ENCODE measurements at places on chromosomes 11 and 22. TPM values are rescaled to one million over a fixed set of nuclear protein-coding genes. Genes with fewer than 3 reads are reported as not detected.
A peak's percentile ranks its signal among the peaks of the same experiment; 100 is the strongest.

DNA sequence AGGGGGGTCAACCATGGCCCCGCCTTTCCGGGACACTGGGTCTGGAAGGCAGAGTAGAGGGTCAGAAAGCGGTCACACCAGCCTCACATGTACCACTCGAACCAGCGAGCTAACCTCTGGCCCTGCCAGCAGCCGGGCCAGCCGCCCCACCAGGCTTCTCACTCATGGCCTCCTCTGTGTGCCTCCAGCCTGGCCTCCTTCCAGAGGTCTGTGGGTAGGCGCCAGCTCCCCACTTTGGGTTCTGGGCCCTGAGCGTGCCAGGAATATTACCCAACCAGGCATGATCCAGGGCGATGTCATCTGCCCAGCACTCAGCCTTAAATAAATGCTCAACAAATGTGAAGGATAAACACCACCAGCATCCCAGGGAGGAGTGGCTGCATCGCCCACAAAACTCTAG lies 5.8 kb downstream of the SCUBE1 start:
- no peak for DNase-seq

- DNase-seq = no peak
Measured at GRCh38 chr11:44267750-44268613, 42.0 kb downstream of the ALX4 start.

GRCh38 chr11:11039208-11039965 lies 181.5 kb upstream of the ZBED5 start:
- DNase-seq = peak; percentile 54

GRCh38 chr22:47063606-47064005 lies 301.2 kb downstream of the TBC1D22A start:
- no peak for DNase-seq

DNA sequence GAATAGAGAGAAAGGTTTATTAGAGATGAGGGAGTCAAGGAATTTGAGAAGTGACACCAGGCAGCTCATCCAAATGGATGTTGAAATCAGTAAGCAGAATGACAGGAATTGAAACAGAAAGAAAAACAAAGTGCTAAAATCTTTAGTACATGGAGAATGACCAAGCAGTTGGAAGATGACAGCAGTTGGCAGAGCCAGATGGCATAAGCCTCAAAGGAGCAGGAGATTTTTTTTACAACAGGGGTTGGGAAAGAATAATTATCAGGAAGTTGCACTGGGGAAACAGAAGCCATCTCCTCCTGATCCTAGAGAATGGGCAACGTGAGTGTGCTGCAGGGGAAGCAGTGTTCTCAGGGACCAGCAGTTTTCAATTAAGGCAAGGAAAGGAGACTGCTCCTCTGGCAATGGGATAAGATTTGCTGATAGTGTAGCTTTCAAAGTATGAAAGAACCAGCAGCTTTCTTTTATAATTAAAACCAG lies 28.9 kb downstream of the RAB39A start:
- DNase-seq = no peak

PTPRCAP gene
- 0.14 TPM for polyA plus RNA-seq

OR56A1 gene
- polyA plus RNA-seq = not detected

GRCh38 chr22:38030311-38031133 lies 26.7 kb upstream of the PICK1 start:
- DNase-seq = peak; percentile 26

DPAGT1 gene
- polyA plus RNA-seq = 51.2 TPM

DNA sequence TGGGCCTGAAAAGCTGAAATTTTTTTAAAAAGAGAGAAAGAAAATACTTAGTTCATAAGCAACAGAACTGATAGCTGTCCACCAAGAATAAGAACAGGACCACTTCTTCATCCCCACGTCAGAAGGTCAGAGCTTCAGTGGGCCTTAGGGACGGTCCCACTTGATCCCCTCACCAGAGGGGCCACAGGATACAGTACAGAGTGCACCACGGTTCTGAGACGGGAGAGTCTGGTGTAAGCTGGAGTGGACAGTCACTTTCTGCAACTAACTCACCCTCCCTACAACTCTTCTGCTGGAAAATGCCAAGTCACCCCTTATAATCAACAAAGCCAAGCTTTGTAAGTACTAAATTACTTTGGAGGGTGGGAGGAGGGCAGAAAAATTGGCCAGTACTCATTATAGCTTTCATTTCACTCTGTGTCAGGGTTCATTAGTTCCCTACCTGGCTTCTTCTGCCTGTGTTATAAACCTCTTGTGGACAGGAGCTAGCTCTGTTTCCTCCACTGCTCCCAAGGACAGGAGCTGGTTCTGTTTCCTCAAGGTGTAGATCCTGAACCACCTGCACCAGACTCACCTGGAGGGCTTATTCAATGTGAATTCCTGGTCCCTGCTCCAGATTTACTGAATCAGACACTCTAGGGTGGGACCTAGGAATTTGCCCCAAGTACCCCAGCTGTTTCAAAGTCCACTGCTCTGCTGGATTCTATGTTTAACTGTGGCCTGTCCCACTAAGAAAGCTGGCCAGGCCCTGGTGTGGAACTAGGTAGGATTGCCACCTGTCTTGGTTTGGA lies 39.6 kb downstream of the SCGB1A1 start:
- DNase-seq = peak; percentile 27

DNA sequence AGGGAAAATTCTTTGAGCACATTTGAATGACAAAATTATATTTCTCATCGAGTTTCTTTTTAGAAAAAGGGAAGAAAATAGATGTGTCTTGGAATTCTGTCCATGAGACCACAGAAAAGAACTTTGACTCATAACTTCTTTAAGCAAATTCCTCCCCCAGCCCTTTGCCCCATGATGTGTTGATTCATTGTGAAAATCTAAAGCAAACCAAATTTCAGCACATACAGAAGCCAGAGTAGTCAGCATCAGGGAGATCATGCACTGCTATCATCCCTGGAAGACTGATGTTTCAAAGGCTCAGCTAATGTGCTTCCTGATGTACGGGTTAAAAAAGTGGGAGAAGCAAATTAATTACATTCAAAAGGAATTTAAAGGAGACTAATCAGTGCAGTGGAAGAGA lies 159.7 kb downstream of the FAT3 start:
- peak; percentile 60 for DNase-seq

AMPD3 gene
- 10.8 TPM for polyA plus RNA-seq

TENM4 gene
- polyA plus RNA-seq = 7.6 TPM

DNA sequence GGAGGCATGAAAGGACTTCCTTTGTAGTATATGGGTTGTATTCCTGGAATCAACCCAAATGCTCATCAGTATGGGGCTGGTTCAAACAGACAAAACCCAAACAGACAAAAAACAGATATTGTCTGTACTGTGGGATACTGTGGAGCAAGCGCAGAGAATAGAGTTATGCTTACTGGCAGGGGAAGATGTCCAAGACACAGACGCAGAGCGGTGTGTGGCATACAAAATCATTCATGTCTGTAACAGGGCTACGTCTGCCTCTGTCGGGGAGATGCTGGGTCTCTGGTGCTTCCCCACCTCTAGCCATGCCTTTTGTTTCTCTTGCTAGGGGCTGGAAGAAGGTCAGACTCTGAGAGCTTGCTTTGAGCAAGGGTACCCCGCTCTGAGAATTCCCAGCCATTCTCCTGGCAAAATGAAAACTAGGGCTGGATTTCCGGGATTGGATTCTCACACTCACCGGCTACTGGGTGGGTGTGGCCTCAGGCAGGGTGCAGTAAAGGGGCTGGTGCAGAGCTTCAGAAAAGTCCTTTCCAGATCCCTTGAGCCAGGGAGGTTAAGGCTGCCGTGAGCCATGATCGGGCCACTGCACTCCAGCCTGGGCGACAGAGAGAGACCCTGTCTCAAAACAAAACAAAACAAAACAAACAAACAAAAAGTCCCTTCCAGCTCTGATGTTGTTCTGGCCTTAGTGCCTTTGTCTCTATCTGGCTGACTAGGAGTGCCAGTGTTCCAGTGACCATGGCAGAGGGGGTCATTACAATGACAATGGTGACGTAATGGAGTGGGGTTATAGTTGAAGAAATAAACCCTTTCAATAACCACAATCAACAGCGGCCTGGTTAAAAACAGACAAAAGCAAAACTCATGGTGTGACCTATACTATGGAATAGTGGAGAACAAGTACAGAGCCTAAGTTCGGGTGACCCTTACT lies 2.9 kb upstream of the ABCC8 start:
- no peak for DNase-seq

DNA sequence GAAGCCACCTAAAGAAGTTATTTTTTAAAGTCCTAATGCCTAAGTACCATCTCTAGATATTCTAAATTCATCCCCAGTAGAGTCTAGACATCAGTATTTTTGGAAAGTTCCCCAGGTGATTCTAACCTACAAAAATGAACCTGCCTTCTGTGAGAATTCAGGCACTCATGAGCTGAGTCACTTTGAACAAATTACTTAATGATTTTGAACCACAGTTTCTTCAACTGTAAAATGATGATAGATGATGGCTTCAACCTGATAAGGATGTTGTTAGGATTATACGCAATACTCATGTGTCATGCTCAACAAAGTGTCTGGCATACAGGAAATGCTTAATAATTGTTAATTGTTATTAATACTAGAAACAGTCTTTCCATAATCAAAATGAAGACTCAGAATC lies 82.8 kb upstream of the OR5AK2 start:
- no peak for DNase-seq

DNA sequence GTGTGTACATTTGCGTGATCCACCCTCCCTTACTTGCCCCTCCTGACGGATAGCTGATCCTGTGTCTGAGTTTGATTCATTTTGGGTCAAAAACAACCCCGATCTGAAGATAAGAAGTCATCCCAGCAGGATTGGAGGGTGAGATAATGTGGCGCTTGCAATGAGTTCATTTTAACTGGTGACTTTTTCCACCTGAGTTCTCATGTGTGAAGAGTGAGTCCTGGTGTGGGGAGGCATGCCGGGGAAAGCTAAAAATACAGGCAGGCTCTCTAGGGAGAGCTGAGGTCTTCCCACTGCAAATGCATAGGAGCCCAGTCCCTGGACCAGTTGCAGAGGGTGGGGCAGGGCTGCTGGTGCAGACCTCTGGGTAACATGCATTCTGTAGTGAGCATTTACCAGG lies 35.7 kb upstream of the ELF5 start:
- DNase-seq = no peak

DNA sequence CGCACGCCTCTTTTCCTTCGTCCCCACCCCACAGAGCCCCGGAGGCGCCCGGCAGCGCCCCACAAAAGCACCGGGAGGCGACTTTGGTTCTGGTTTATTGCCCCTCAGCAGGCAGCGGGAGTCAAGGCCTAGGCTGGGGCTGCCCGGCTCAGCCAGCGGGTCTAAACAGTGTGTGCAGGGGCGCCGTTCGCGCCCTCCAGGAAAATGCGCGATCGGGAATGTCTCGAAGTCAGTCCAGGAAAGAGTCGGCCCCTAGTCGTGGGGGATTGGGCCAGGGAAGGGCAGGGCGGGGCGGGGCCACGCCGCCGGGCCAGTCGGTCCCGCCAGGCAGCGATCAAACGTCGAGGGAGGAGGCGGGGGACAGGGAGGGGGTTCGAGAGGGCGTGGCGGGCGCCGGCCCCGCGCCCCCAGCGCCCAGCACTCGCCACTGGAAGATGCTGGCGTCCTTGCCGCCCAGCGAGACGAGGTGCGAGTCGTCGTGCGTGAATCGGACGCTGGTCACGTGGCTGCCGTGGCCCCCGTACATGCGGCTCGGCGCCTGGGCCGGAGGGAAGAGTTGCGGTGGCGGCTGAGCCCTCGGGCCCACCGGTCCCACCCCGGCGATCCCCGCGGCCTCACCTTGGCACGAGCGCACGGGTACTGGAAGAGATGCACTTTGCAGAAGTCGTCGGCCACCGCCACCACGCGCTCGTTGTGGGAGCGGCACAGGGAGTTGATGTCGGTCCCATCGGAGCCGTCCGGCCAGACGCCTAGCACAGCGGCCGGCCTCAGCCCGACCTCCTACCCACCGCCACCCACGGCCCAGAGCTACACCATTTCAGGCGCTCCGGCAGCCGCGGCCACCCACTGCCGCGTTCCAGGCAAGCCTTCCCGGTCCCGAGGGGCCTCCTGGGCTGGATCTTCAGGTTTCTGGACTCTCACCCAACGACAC lies 741 bp upstream of the MTA2 start:
- DNase-seq = peak; percentile 46

Measured in IMR-90 (cell line).